ENCODE measurements at places on chromosomes 2 and 18.

DNA sequence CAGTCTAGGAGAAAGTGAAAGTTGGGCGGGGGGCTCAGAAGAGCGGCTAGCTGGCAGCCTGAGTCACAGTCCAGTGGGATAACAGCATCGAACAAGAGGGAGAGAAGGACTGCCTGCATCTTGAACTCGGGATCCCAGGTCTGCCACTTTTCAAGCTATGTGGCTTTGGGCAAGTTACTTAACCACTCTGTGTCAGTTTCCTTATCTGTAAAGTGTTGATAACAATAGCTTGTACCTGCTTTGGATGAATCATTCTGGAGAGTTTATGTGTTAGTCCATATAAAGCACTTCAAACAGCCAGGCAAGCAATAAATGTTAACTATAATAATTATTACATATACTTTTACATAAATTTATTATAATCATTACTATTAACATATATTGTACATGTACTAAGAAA, 4.6 kb downstream of the DYSF start:
- no peak for DNase-seq

GRCh38 chr2:49798570-49798969, 644.3 kb upstream of the FSHR start:
- no peak for DNase-seq

GRCh38 chr2:69138793-69139459, 125.9 kb downstream of the ANTXR1 start:
- no peak for DNase-seq

GRCh38 chr18:26071725-26072124, 18.7 kb downstream of the SS18 start:
- DNase-seq, result no peak

GRCh38 chr2:224062481-224063297, 23.6 kb upstream of the SERPINE2 start:
- DNase-seq, result no peak

- no peak for DNase-seq
Observed at GRCh38 chr2:168158586-168158985, 88.8 kb downstream of the STK39 start.

- DNase-seq, result no peak
Observed at GRCh38 chr2:109348671-109349502, 219.9 kb downstream of the SH3RF3 start.

DNA sequence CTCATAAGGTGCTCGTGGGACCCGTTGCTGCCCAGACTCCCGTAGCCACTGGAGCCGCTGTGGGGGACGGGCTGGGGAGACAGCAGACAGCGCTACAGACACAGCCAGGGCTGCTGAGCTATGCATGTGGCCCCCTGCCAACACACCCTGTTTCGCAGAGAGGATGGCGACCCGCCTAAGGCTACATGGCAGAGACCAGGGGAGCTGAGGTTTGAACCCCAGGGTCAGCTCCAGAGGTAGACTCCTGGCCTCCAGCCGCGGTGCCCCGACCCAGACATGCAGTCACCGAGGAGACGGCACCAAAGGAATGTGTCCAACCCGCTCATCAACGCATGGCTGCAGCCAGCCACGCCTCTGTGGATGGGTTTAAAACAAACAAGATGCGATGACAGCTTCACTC, 21.0 kb upstream of the HES6 start:
- no peak for DNase-seq

GRCh38 chr2:54158311-54158710, 42.9 kb downstream of the ACYP2 start:
- DNase-seq, result no peak

- DNase-seq, result no peak
Observed at GRCh38 chr2:217215877-217216276, 356.0 kb upstream of the TNP1 start.

DNA sequence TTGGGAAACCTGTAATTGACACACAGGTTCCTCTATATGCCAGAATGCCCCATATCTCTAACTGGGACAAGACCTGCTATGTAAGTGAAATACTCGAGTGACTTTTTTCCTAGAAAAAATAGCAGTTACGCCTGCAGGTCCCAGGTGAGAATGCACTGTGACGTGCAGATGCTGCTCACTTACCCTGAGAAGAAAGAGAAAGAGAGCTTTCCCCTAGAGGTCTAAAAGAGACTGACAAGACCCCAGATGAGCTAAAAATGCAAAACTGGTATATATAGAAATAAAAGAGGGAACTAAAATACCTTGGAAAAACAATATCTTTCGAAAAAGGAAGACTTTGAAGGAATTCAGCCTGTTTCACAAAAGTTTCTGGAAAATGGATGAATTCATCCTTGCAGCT, 383.0 kb upstream of the DCC start:
- no peak for DNase-seq

DNA sequence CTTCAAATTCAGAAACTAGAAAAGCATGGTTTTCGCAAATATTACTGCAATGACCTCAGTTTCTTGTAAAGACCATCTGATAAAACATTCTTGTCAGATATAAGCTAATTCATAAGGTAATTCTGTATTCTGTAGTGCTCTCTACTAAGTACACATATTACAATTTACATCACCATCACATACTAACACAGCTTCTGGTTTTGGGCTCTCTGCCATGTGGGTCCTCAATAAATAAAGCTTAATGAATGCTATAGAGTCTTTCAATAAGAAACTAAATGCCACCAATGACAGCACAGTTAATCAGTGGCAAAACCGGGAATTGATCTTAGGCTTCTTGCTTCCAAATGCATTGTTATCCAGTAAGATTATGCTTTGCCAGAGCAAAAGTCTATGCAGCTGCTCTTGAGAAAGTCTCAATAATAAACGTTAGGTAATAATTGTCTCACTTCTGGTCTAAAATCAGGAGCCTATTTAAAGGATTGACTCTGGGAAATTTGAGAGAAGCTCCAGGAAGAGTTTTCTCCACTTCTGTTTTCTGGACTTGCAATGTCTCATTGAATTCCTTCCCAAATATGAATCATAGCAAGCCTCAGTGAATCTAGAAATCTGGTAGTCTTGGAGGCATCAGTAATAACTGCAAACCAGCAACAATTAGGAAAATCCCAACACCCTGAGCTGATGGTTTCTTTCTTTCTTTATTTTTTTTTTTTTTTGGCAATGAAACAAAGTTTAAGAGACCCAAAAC, 67.9 kb upstream of the RAPGEF4 start:
- DNase-seq, result no peak

- no peak for DNase-seq
Observed at GRCh38 chr2:102046135-102046986, 54.6 kb downstream of the IL1R2 start.

DNA sequence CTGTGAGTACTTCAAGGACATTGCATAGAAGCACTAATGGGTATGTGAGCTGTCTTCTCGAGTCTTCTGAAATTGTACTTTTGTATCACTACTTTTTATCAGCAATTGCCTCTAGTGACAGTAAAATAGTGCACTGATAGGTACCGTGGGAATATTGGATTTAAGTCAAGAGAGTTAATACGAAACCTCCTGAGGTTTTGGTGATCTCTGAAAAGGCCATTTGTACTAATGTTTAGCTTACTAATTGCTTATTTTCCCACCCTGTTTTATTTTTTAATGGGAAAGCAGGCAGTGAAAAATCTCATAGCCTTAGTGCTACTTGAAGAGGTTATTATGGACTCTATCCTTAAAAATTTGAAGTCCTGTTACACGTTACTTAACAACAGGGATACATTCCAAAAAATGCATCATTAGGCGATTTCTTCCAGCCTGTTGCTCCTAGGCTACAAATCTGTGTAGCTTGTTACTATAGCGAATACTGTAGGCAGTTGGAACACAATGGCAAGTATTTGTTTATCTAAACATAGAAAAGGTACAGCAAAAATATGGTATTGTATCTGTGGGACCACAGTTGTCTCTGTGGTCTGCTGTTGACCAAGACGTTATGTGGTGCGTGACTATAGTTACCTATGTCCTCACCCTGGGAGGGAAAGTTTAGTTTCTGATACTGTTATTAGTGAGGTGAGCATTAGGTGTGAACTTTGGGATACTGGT, 65.9 kb downstream of the CAB39 start:
- no peak for DNase-seq

GRCh38 chr18:933082-933481, 28.4 kb downstream of the ADCYAP1 start:
- no peak for DNase-seq

GRCh38 chr2:205188239-205189138, 493.8 kb upstream of the NRP2 start:
- peak; percentile 29 for DNase-seq

DNA sequence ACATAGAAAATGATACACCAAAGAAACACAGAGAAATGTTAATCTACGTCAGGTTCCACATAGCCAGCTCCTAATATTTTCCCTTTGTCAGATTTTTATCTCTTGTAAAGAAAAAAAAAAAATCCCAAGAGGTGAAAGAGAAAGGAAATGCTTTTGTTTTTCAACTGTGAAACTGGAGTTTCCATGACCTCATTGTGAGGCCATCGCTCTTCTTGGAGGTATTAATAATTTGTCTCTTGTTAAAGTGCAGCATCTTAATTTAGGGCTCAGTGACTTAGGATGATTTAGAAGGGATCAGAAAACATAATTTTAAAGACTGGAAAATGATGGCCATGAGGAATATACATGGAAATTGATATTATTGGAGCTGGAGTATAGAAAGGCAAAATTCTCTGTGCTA, 21.7 kb downstream of the ARHGAP28 start:
- DNase-seq, result no peak

- DNase-seq, result no peak
Observed at GRCh38 chr2:216690456-216690852, 4.9 kb downstream of the IGFBP5 start.

- DNase-seq, result no peak
Observed at GRCh38 chr2:191748528-191749180, 70.7 kb downstream of the NABP1 start.

GRCh38 chr2:18988631-18989232, 369.7 kb downstream of the OSR1 start:
- DNase-seq, result no peak

- no peak for DNase-seq
Observed at GRCh38 chr2:8672940-8673339, 8.9 kb upstream of the ID2 start.

GRCh38 chr2:46657042-46657504, 177.7 kb downstream of the TMEM247 start:
- DNase-seq, result no peak

- no peak for DNase-seq
Observed at GRCh38 chr2:181042706-181043105, 62.3 kb downstream of the UBE2E3 start.

DNA sequence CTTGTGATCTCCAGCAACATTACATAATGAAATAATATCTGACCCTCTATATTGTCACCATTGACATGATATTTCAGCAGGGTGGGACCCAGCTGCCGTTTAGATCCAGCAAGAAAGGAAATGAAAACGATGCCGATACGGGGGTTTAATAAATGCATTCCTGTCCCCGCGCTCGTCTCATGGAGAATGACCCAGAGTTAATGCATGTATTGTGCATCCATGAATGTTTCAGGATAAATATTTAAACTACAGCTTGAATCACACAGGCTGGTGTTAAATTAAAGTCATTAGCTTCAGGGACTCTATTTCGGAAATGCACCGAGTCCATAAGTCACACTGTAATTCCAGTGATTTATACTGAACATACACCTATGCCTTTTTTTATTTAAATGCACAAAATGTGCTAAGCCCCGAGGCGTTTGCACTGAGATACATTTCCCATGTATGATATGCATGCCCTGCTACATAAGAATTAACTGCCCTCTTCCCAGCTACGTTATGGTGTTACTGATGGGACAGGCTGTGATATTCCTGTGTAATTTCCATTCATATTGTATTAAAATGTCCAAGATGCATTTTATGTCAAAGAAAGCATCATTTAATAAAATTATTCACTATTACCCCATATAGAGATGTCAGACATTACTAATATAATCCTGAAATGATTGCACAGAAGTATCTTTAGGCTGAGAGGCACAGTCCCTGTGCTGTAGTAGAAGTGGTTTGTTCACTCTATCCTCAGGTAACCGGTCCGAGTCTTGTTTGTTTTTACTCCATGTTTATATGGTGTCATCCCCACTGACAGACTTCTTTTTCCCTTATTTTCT, 109.3 kb upstream of the ZNF516 start:
- no peak for DNase-seq
